ENCODE measurements at places on chromosomes 11 and 22. TPM values are rescaled to one million over a fixed set of nuclear protein-coding genes. Genes with fewer than 3 reads are reported as not detected.
A peak's percentile ranks its signal among the peaks of the same experiment; 100 is the strongest.

ZPR1 gene
- total RNA-seq, result 19.4 TPM

PKNOX2 gene
- 3.4 TPM for total RNA-seq

GDPD4 gene
- total RNA-seq, result not detected

VWCE gene
- 3.4 TPM for total RNA-seq

GGT5 gene
- total RNA-seq, result 61.4 TPM

ABTB2 gene
- total RNA-seq, result 10.8 TPM

GRCh38 chr22:17578136-17578754 is 14.9 kb downstream of the SLC25A18 start:
- no peak overlapping the region for H3K4me3 ChIP-seq
- no peaks in the 10 kb centered on the region for H3K36me3 ChIP-seq
- H3K4me1 ChIP-seq, result no peaks in the 10 kb centered on the region
- H3K27ac ChIP-seq, result no peak overlapping the region
- no peaks in the 10 kb centered on the region for H3K27me3 ChIP-seq

DNA sequence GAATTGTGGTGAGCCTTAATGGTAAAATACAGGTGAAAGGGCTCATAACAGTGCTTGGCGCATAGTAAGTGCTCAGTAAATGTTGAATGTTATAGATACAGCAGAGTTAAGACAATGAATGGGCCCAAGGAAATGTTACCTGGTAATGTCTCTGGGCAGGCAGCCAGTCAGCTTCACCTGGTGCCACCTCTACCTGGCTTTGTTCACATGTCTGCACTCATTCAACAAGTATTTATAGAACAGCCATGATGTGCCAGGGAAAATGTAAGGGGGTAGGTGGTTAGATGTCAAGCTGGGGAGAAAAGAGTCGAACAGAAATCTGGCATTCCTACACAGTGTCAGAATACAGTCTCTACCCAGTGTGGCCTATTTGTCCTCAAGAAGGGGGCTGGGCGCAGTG is 238.8 kb upstream of the SYN3 start:
- no peaks in the 10 kb centered on the region for H3K36me3 ChIP-seq
- no peaks in the 10 kb centered on the region for H3K4me1 ChIP-seq
- no peaks in the 10 kb centered on the region for H3K27me3 ChIP-seq
- no peak overlapping the region for H3K4me3 ChIP-seq
- no peak overlapping the region for H3K27ac ChIP-seq
- no peak for DNase-seq

MMP7 gene
- total RNA-seq, result 6.9 TPM

GRCh38 chr11:11366793-11367192 is 13.7 kb upstream of the CSNK2A3 start:
- no peak overlapping the region for H3K4me3 ChIP-seq
- DNase-seq, result no peak
- no peaks in the 10 kb centered on the region for H3K27me3 ChIP-seq
- no peaks in the 10 kb centered on the region for H3K36me3 ChIP-seq
- no peak overlapping the region for H3K27ac ChIP-seq

DNA sequence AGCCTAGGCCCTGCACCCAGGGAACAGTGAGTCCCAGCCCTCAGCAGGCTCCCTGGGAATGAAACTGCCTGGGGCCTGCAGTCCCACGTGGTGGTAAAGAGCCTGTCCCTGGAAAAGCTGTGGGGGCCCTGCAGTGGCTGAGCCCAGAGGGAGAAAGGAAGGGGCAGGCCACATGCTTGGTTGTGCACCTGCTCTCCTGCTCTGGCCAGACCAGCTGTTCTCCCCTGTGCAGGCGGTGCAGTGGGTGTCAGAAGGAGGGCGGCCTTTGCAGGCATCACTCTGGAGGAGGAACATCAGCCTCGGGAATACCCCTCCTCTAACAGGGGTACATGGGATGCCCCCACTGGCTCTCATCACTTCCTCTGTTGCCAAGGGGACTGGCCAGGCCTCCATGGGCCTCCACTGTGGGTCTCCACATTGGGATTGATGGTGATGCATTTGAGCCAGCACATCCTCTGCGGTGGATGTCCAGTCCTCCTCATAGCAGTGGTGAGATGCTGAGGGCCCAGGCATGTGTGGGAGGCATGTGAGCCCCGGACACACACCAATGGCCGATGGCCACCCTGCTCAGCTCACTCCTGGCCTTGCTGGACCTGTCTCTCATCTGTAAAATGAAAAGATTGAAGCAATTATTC is 690.4 kb downstream of the BRD1 start:
- H3K36me3 ChIP-seq, result no peaks in the 10 kb centered on the region
- no peaks in the 10 kb centered on the region for H3K4me1 ChIP-seq
- H3K27ac ChIP-seq, result no peak overlapping the region

GRCh38 chr22:44215287-44215686 is 34.6 kb downstream of the PARVG start:
- DNase-seq, result no peak
- no peaks in the 10 kb centered on the region for H3K27me3 ChIP-seq
- H3K27ac ChIP-seq, result no peak overlapping the region
- H3K4me3 ChIP-seq, result no peak overlapping the region
- no peaks in the 10 kb centered on the region for H3K36me3 ChIP-seq
- H3K4me1 ChIP-seq, result peaks cover 17% of the 10 kb centered on the region

- H3K36me3 ChIP-seq, result no peaks in the 10 kb centered on the region
- no peak overlapping the region for H3K4me3 ChIP-seq
- H3K27ac ChIP-seq, result peak overlapping the region; percentile 6
- no peak for DNase-seq
- no peaks in the 10 kb centered on the region for H3K27me3 ChIP-seq
- peaks cover 34% of the 10 kb centered on the region for H3K4me1 ChIP-seq
These were observed 2.3 kb downstream of the TMEM86A start for GRCh38 chr11:18700872-18701271.

- H3K4me1 ChIP-seq, result no peaks in the 10 kb centered on the region
- no peak overlapping the region for H3K27ac ChIP-seq
These were observed 18.1 kb downstream of the JHY start for GRCh38 chr11:122900587-122901202.

ALKBH8 gene
- total RNA-seq, result 3.4 TPM

- H3K4me3 ChIP-seq, result peak overlapping the region; percentile 56
- H3K27me3 ChIP-seq, result no peaks in the 10 kb centered on the region
- no peak for DNase-seq
- H3K4me1 ChIP-seq, result peaks cover 11% of the 10 kb centered on the region
- peak overlapping the region; percentile 87 for H3K27ac ChIP-seq
- H3K36me3 ChIP-seq, result no peaks in the 10 kb centered on the region
These were observed 14.3 kb downstream of the BLID start for GRCh38 chr11:122101625-122102291.

AMOTL1 gene
- total RNA-seq, result 45.7 TPM

OR5AN1 gene
- not detected for total RNA-seq

DNA sequence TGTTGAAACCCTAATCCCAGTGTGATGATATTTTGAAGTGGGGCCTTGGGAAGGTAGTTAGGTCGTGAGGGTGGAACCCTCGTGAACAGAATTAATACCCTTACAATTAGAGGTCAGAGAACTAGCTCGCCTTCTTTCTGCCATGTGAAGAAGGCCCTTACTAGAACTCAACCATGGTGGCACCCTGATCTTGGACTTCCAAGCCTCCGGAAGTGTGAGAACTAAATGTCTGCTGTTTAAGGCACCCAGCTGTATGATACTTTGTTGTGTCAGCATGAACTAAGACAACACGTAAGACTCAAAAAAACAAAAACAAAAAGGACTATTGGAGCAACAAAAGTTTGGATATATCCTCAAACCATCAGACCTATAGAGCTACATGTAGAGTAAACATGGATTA is 52.0 kb downstream of the TMEM123 start:
- no peaks in the 10 kb centered on the region for H3K27me3 ChIP-seq
- H3K4me1 ChIP-seq, result no peaks in the 10 kb centered on the region
- H3K27ac ChIP-seq, result no peak overlapping the region
- DNase-seq, result no peak
- H3K36me3 ChIP-seq, result peaks cover 3% of the 10 kb centered on the region

TAF10 gene
- total RNA-seq, result 48.1 TPM

C1QTNF5 gene
- total RNA-seq, result 32.2 TPM

DNA sequence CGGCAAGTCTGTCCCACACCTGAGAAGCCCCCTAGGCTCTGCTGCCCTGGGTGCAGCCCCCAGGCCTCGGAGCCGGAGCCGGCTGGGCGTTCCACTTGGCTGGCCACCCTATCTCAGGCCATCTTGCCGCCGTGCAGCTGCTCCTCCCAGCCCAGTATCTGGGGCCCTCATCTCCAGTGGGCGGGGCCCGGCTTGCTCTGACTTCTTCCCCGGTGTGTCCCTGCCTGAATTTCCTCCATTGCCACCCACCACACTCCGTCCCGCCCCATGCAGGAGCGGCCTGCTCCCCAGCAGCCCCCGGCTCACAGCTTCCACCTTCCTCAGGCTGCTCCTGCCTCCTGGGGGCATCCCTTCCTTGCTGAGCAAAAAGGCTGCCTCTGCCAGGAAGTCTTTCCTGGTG is 46.6 kb downstream of the WNT7B start:
- H3K36me3 ChIP-seq, result no peaks in the 10 kb centered on the region
- H3K27ac ChIP-seq, result no peak overlapping the region
- H3K4me3 ChIP-seq, result no peak overlapping the region

DNA sequence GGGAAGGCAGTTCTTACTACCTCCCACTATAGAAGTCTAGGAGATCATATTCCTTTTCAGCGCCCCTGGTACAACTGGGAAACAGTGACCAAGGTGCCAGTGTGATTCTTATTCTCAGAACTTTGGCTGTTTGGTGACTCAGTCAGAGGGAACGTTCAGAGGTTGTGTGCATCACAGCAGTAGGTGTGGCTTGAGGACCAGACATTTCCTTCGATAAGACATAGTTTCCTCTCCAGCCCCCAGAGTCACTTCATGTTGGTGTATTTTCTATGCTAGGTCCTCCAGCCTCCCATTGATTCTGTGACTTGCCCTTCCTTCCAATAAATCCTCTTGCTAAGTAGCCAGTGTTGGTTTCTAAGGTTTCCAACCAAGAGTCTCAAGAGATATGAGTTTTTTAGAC is 171.9 kb upstream of the MPPED2 start:
- no peak overlapping the region for H3K4me3 ChIP-seq
- no peaks in the 10 kb centered on the region for H3K36me3 ChIP-seq
- H3K27ac ChIP-seq, result no peak overlapping the region

- no peaks in the 10 kb centered on the region for H3K27me3 ChIP-seq
- no peak for DNase-seq
- no peak overlapping the region for H3K27ac ChIP-seq
- no peaks in the 10 kb centered on the region for H3K4me1 ChIP-seq
- H3K4me3 ChIP-seq, result no peak overlapping the region
- no peaks in the 10 kb centered on the region for H3K36me3 ChIP-seq
These were observed 37.5 kb downstream of the BIRC2 start for GRCh38 chr11:102384419-102385079.

DNA sequence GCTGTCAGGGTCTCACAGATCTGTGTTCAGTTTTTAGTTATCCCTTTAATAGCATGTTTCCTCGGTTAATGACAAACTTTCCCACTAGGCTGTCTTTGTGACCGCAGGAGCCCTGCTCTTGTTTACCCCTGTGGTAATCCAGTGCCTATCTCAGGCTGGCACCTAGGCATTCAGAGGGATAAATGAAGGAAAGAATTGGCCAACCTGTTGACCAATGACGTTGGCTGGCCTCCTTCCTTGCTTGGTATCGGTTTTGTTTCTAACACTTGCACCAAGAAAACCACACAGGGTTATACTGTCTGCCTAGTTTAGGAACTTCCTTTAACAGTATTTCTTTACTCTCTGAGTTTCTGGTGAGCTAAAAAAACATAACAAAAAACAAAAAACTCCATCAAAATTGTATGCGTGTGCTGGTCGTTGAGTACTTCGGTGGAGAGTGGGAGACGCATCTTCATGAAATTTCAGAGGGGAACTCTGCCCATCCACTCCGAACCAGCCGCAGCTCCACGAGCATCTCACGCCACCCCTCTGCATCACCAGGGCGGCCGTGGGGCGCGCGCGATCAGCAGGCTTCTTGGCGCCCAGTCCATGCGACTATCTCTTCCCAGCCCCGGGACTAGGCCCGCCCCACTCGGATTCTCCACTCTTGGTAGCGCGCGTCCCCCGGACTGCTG is 563 bp upstream of the ENDOD1 start:
- H3K27me3 ChIP-seq, result no peaks in the 10 kb centered on the region
- H3K27ac ChIP-seq, result peak overlapping the region; percentile 96
- H3K36me3 ChIP-seq, result no peaks in the 10 kb centered on the region
- H3K4me3 ChIP-seq, result peak overlapping the region; percentile 76
